ENCODE measurements at places on chromosomes 4 and X. TPM values are rescaled to one million over a fixed set of nuclear protein-coding genes. Genes with fewer than 3 reads are reported as not detected.

CENPU gene
- 42.5 TPM for total RNA-seq

CHRDL1 gene
- 1.2 TPM for total RNA-seq

F8A2 gene
- total RNA-seq = not detected

SLC2A9 gene
- not detected for total RNA-seq

GAB3 gene
- 0.33 TPM for total RNA-seq

DDX53 gene
- total RNA-seq = not detected

BST1 gene
- total RNA-seq = not detected

MAGEB10 gene
- total RNA-seq = not detected

AR gene
- 7.6 TPM for total RNA-seq

PGM2 gene
- 46.5 TPM for total RNA-seq

ZCCHC13 gene
- total RNA-seq = not detected

GYPE gene
- not detected for total RNA-seq

DGKK gene
- total RNA-seq = not detected

BEND4 gene
- not detected for total RNA-seq

- DNase-seq = peak; percentile 86
Measured at GRCh38 chr4:16626945-16627344, 271.5 kb downstream of the LDB2 start.

DNA sequence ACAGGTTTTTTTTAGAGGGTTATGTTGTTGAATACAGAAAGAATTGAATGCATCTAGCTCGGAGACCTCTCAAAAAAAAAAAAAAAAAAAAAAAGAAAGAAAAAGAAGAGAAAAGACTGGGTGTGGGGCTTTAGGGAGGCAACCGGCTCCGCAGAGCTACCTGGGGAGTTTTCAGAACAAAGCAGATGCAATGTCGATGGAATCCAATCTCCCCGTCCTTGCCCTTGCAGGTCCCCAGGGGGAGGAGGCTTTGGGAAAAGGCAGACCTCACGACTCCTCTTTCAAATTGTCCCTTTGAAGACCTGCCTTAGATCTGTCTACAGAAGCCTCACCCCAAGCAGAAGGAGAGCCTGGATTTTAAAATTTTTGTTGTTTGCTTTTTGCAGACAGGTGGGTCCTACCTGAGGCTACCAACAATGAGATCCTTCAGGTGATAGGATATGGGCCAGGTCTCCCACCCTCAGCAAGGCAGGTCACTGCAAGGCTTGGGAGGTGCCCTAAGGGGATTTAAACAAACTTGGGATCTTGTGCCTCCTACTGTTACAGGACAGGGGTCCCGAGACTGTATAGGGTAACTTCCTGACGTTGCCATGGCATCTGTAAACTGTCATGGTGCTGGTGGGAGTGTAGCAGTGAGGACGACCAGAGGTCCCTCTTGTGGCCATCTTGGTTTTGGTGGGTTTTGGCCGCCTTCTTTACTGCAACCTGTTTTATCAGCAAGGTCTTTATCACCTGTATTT, 75.2 kb upstream of the PRKX start:
- no peak for DNase-seq

- DNase-seq = no peak
Measured at GRCh38 chr4:26766141-26766540, 94.5 kb upstream of the STIM2 start.

GRCh38 chrX:13180807-13181206, 136.4 kb upstream of the FAM9C start:
- peak; percentile 51 for DNase-seq

DNA sequence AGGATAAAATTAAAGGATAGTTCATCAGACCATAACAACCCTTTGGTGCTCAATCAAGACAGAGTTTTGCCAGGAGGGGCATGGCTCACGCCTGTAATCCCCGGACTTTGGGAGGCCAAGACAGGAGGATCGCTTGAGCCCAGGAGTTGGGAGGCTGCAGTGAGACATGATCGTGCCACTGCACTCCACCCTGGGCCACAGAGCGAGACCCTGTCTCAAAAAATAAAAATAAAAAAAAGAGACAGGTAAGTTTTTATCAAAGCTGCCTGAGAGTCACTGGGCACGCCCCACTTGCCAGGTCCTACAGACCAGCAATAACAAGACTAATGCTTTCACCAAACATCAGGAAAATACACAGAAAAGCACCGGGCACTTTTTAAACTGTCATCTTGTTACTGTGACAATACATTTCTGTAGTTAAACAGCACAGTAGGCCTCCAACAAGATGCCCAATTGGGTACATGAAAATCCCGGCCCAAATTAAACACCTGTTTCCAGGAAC, 765 bp downstream of the CFAP97 start:
- DNase-seq = no peak

GRCh38 chr4:37890801-37891259, at the start of gene TBC1D1:
Gene TBC1D1 (plus strand): TSS chr4:37891084. CDS start chr4:37902096, 11,012 bp downstream.
- DNase-seq = no peak

GRCh38 chr4:183185018-183185417, 86.0 kb downstream of the WWC2 start:
- DNase-seq = peak; percentile 47

GRCh38 chr4:8182858-8183725, 16.0 kb upstream of the SH3TC1 start:
- DNase-seq = peak; percentile 84

DNA sequence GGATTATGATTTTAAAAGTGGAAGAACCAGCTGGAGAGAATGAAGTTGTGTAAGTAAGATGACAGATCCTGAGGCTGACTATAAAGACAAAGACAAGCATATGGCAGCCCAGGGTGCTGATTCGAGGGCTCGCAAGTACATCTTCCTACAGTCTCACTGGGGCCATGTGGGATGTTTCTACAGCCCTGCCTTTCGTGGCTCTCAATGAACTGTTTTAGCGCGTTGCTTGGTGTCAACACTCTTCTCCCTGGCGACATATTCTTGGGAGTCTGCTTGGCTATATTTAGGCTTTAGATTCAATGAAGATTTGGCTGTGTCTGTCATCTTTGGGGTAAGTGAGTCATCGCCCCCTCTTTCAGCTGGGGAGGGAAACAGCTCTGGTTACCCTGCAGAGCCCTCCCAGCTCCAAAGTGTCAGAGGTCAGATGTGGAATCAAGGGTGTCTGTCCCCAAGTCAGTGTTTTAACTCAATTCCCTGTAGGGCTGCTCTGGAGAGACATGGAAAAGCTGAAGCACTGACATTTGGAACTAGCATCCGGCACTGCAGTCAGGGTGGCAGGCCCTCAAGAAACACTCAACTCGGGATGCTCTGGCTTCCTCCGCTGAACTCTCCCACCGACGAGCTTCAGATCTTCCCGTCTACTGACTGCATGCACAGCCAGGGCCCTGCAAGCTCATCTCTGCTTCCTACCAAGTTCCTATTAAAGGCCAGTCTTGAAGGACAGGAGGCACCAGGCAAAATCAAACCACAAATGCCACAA, 65.7 kb downstream of the GATB start:
- no peak for DNase-seq

GRCh38 chr4:93747220-93747619, 81.3 kb upstream of the ATOH1 start:
- no peak for DNase-seq

DNA sequence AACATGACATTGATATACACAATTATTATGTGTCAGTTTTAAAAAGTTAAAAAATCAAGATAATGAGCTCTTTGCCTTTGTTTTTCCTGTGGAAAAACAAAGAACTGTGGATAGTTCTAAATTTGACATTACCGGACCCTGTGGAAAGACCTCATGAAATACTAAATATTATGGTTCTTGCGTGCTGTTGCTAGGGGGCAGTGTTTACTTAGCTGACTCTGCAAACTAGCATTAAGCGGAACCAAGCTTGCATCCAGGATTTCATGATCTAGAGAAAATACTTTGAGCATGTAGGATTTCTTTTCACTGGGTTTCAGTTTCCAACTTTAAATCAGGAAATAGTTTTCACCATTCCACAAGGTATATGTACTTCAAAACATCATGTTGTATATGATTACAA, 33.6 kb downstream of the CLCN4 start:
- peak; percentile 70 for DNase-seq

DNA sequence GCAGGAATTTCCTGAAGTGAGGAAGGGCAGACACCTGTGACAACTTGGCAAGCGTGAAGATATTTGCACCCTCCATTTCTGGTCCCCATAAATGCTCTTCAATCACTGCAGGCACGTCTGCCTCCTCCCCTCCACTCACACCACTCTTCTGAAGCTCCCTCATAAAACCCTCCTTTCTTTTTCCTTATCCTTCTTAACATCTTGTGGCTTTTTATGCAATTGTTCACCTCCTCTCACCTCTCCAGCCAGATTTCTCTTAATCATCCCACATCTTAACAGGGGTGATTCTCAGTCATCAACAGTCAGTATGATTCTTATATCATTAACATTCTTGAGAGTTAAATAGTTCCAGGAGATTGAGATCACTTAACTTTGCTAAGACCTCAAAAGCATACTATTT, 277.4 kb downstream of the SPRY1 start:
- DNase-seq = no peak

DNA sequence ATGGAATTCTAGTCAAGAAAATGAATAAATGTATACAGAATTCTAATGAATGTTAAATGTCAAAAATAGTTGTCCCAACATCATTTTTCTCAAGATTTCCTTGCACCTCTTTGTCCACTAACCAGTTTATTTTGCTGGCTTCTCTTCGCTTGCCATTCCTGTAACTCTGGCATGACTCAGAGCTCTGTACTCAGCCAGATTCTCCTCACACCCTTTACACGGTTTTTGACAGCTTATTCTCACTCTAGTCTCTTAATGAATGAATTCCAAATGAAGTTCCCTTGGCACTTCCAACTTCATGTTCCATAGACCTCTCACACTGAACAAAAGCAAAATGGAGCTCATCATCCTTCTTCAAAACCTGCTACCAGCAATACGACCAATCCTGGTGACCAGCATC, 419.3 kb upstream of the SLIT2 start:
- no peak for DNase-seq

DNA sequence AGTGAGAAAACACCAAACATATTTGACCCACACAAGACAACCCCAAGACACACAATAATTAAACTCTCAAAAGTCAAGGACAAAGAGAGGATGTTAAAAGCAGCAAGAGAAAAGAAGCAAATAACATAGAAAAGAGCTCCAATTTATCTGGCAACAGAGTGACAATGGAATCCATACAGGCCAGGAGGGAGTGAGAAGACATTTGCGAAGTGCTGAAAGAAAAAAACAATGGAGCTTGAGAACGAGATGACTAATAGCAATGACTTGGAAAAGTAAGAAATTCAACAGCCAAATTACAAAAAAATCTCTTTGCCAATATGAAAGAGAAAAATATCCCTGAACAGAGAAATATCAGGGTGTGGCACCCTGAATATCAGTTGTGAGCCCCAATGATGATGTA, 61.6 kb downstream of the MAD2L1 start:
- no peak for DNase-seq

GRCh38 chr4:99134586-99134985, 9.5 kb downstream of the ADH4 start:
- no peak for DNase-seq

DNA sequence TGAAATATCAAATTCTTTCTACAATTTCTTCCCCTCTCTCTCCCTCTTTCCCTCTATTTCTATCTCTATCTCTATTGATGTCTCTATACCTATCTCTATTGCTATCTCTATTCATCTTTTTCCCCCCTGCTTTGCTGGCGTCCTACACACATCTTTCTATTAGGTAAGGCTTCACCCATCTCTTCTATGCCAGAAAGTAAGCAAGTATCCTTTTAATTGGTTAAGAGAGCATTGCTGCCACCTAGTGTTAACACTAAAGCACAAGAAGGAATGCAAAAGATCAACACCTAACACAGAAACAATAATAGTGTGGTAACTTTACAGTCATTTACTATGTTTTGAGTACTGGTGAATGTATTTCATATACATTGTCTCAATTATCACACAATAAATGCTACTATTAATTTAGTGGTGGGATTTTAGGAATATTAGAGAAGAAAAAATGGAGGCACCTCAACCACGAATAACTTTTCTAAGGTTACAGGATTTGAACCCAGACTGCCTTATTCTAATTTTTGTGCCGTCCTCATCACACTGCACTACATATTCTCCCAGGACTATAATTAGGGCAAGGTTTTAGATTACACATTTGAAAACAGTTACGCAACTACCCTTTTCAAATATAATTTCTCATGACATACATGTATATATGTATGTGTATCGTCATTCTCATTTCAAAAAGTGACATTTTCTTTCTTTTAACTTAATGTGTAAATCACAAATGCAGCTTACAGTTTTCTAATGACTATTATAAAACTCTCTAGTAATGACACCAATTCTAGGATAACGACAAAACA, 3.7 kb upstream of the C4orf36 start:
- DNase-seq = peak; percentile 82

DNA sequence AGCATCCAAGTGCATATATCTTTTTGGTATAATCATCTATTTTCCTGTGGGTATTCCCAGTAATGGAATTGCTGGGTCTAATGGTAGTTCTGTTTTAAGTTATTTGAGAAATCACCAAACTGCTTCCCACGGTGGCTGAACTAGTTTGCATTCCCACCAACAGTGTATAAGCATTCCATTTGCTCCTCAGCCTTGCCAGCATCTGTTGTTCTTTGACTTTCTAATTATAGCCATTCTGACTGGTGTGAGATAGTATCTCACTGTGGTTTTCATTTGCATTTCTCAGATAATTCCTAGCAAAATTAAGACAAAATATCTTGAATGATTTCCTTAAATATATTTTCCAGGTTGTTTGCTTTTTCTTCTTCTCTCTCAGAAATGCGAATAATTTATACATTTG, 341.1 kb downstream of the GBA3 start:
- peak; percentile 16 for DNase-seq

- DNase-seq = peak; percentile 80
Measured at GRCh38 chr4:128571747-128572146, 237.8 kb upstream of the JADE1 start.

GRCh38 chrX:137562096-137562495, 3.8 kb upstream of the ZIC3 start:
- no peak for DNase-seq

DNA sequence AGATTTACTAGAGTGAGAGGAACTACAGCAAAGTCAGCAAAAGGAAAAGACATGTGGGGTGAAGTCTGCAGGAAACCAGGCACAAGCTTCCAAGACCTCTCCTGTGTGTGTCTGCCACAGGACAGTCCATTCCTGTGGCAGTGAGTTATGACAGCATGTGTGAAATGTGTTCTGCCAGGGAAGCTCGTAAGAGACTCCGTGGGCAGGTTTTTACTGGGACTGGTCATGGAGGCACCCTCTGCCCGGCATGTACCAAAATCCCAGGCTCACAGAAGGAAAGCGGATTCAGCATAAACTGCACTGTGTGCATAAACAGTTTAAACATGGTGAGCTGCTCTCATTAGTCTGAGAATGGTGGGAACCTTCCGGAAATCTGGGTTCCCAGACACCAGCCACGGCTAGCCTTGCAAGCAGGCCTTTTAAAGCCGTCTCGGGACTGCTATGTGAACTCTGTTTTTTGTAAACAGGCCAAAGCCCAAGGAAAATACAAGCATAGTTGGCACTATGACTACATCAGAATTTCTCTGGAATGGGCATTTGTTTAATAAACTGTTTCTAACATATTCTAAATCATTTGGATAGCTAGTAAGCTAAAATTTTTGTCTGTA, 288.5 kb downstream of the TENM3 start:
- no peak for DNase-seq

- no peak for DNase-seq
Measured at GRCh38 chrX:41837270-41837944, 85.9 kb downstream of the CASK start.

- DNase-seq = no peak
Measured at GRCh38 chrX:70410921-70411320, 12.2 kb upstream of the GDPD2 start.

- DNase-seq = peak; percentile 22
Measured at GRCh38 chr4:52572936-52573485, 86.1 kb downstream of the USP46 start.

Data from H4 (cell line).